ENCODE measurements at places on chromosomes 12 and 14. TPM values are rescaled to one million over a fixed set of nuclear protein-coding genes. Genes with fewer than 3 reads are reported as not detected.

DNA sequence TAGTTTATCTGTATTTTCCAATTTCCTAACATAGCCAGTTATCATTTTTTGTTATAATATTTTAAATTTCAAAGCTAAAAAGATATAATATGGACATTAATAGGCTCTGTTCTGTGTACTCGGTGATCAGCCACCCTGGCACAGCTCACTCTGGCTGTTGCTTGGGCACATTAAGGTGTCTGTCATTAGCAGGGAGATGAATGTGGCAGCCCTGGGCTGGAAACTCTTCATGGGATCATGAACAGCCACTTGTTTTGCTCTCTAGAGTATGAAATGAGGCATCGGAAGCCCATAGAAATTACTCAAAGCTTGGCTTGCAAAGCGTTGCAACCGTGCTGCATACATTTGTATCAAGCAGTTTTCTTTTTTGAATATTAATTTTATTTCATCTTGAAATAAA is 233.2 kb downstream of the DACT1 start:
- no peak for DNase-seq

DNA sequence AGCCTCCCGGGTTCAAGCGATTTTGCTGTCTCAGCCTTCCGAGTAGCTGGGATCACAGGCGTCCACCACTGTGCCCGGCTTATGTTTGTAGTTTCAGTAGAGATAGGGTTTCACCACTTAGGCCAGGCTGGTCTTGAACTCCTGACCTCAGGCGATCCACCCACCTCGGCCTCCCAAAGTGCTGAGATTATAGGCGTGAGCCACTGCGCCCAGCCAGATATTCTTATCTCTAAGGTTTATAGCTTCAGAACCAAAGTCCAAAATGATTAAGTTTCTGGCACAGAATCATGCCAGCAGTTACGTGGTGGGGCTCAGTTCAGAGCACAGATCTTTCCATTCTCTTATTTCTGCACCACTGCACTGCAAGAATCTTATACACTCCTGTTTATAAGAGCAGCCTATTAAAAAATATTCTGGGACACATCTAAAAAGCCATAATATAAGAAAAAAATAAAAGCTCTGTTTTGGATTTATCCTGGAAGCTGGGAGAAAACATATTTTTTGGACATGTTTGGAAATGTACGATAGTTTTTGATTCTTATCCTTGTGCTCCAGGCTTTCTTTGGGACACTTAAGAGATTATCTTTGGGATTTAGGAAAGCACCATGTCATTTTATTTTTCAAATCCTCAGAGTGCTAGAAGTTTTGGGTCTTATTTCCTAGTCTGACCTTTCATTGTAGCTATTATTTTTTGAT is 129.6 kb downstream of the LMNTD1 start:
- no peak for DNase-seq

The C1R gene
- 43.6 TPM for polyA plus RNA-seq

DNA sequence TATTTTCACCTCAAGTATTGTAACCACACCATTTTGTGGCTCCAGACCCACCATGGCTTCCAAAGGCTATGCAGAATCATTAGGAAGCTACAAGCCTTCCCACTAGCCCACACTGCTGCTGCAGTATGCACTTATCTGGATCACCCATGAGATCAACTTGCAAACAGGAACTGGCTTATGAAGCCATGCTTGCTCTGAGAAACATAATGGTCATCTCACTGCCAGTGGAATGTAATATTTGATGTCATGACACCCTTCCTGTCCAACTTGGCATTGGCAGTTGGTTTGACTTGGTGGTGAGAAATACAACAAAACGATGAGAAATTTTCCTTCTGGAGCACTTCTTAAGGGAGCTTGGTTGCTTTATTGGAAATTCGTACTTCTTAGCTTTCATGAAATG is 69.3 kb upstream of the FRMD6 start:
- no peak for DNase-seq

The POTEG gene
- polyA plus RNA-seq, result 0.07 TPM
